ENCODE measurements at places on chromosomes 2 and 18. TPM values are rescaled to one million over a fixed set of nuclear protein-coding genes. Genes with fewer than 3 reads are reported as not detected.

Gene HOXD8
- total RNA-seq, result 0.27 TPM

Gene C1QL2
- not detected for total RNA-seq

Gene CD302
- not detected for total RNA-seq

Gene FRZB
- 2.2 TPM for total RNA-seq

Gene EFEMP1
- 1.2 TPM for total RNA-seq

Gene CCBE1
- 0.81 TPM for total RNA-seq

Gene ATAD2B
- 108 TPM for total RNA-seq

Gene AQP12A
- not detected for total RNA-seq

Gene PRKAG3
- total RNA-seq, result not detected

Gene STON1
- total RNA-seq, result 4.2 TPM

Data from glutamatergic neuron (in vitro differentiated cells).